PC-9 (cell line): ENCODE measurements at places on chromosomes 6 and 20. TPM values are rescaled to one million over a fixed set of nuclear protein-coding genes. Genes with fewer than 3 reads are reported as not detected.
A peak's percentile ranks its signal among the peaks of the same experiment; 100 is the strongest.

DNA sequence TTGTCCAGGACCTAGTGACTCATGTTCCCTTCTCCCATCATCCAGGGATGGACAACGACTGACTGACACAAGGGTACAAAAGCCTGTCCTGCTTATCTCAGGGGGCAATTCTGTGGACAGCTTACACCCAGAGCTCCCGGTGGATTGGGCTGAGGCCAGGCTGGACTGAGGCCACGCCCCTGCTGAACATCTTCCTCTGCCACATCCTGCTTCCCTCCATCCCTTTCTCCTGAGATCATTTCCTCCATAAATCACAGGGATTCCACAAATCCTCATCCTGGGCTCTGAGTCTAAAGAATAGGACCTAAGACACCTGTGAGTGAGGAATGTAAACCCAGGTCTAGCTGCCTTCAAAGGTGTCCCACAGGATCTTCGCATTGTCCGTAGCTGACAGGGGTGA is 30.4 kb upstream of the RNF24 start:
- no peak overlapping the region for H3K27ac ChIP-seq
- H3K27me3 ChIP-seq, result no peaks in the 10 kb centered on the region
- H3K36me3 ChIP-seq, result no peaks in the 10 kb centered on the region
- no peak for DNase-seq
- H3K4me3 ChIP-seq, result no peak overlapping the region

- H3K27me3 ChIP-seq, result no peaks in the 10 kb centered on the region
- no peak for DNase-seq
- no peak overlapping the region for H3K4me3 ChIP-seq
- H3K4me1 ChIP-seq, result no peaks in the 10 kb centered on the region
These were observed 27.7 kb downstream of the FAM50B start for GRCh38 chr6:3876866-3877265.

- H3K4me3 ChIP-seq, result 0 out of 2 replicates have a peak overlapping the region, but pooled peaks have one; percentile 13
- peaks cover 38% of the 10 kb centered on the region; the same call in 1 of the 2 replicates for H3K36me3 ChIP-seq
- H3K27me3 ChIP-seq, result no peaks in the 10 kb centered on the region
- peaks cover 34% of the 10 kb centered on the region for H3K4me1 ChIP-seq
- peak overlapping the region; percentile 79 for H3K27ac ChIP-seq
- DNase-seq, result peak; percentile 91
These were observed 47.2 kb downstream of the SLC9A8 start for GRCh38 chr20:49859807-49860206.

DNA sequence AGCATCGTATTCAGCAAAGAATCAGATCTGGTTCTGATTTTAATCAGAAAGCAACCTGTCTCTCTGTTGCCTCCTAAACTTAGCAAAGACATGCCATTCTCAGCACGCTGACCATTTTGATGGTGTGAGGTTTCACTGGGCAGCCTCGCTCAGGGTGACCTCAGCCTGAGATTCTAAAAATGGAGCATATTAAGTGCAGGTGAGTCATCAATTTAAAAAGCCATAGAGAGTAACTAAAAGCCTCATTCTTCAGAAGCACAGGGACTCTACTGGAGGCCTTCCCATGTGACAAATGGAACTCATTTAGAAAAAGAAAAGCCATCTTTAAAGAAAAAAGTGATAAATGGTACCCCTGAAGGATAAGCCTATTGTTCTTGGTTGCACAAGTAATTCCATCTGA is 91.3 kb downstream of the FILIP1 start:
- H3K27me3 ChIP-seq, result no peaks in the 10 kb centered on the region
- H3K4me1 ChIP-seq, result no peaks in the 10 kb centered on the region
- no peaks in the 10 kb centered on the region for H3K36me3 ChIP-seq
- H3K27ac ChIP-seq, result no peak overlapping the region
- H3K4me3 ChIP-seq, result no peak overlapping the region

DNA sequence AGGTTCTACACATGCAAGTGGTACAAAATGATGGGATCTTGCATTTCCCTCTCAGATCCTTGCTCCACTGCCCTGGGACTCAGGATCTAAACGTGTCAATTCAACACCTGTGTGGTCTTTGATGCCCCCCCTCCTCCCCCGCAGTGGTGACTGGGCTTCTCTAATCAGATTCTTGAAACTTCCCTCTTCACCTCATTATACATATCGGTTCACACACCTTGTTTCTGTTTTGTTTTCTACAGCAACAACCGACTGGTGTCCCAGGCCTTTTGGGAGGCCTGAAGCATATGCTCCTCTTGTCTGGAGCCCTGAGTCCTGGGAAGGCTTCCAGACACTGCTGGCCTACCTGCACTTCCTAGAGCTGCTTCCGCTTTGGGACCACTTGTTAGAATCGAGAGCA is 20.0 kb downstream of the SAMD3 start:
- H3K4me1 ChIP-seq, result no peaks in the 10 kb centered on the region
- DNase-seq, result no peak
- no peak overlapping the region for H3K27ac ChIP-seq
- no peak overlapping the region for H3K4me3 ChIP-seq
- no peaks in the 10 kb centered on the region for H3K36me3 ChIP-seq

- DNase-seq, result peak; percentile 81
- peak overlapping the region; percentile 99 for H3K27ac ChIP-seq
- no peaks in the 10 kb centered on the region for H3K27me3 ChIP-seq
- peaks cover 97% of the 10 kb centered on the region for H3K4me1 ChIP-seq
- peak overlapping the region; percentile 19; the same call in 1 of the 2 replicates for H3K4me3 ChIP-seq
- H3K36me3 ChIP-seq, result peaks cover 40% of the 10 kb centered on the region; the same call in 1 of the 2 replicates
These were observed 14.3 kb downstream of the B4GALT5 start for GRCh38 chr20:49699200-49699992.

GRCh38 chr6:37131104-37131959 is 38.6 kb upstream of the PIM1 start:
- no peaks in the 10 kb centered on the region for H3K36me3 ChIP-seq
- peak overlapping the region; percentile 51; the same call in 1 of the 2 replicates for H3K4me3 ChIP-seq
- DNase-seq, result peak; percentile 66
- peak overlapping the region; percentile 95 for H3K27ac ChIP-seq
- peaks cover 93% of the 10 kb centered on the region for H3K4me1 ChIP-seq

The PRSS16 gene
- total RNA-seq, result 32.3 and 32.5 TPM in 2 replicates

The RSPO3 gene
- not detected in 2 replicates for total RNA-seq

The ZBTB12 gene
- 16.2 and 20.3 TPM in 2 replicates for total RNA-seq

The MLIP gene
- total RNA-seq, result 0.79 and 1.0 TPM in 2 replicates

The RIMS1 gene
- total RNA-seq, result 0.10 TPM in 1 of 2 replicates, not detected in the other

The THEMIS gene
- not detected in 2 replicates for total RNA-seq
